ENCODE measurements at places on chromosomes 2 and 18. TPM values are rescaled to one million over a fixed set of nuclear protein-coding genes. Genes with fewer than 3 reads are reported as not detected.
A peak's percentile ranks its signal among the peaks of the same experiment; 100 is the strongest.

The MIB1 gene
- 27.3 TPM for total RNA-seq

DNA sequence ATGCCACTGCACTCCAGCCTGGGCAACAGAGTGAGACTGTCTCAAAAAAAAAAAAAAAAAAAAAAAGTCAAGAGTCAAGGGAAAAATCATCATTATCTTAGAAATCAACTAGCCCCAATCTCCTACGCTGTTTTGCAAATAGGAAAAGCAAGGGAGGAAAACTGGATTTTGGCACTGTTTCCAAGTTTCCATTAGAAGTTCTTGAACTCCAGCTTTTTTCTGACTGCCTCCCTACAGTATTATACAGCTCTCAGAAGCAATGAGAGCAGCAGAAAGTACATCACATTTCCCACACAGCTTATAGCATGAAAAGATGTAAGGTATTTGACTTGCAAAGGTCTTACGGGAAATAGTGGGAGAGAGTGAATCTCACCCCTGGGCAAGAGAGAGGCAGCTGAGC, 127.8 kb downstream of the OSR1 start:
- H3K27ac ChIP-seq = no peak overlapping the region
- no peaks in the 10 kb centered on the region for H3K4me1 ChIP-seq
- H3K36me3 ChIP-seq = no peaks in the 10 kb centered on the region
- H3K4me3 ChIP-seq = no peak overlapping the region
- DNase-seq = no peak
- H3K27me3 ChIP-seq = no peaks in the 10 kb centered on the region

GRCh38 chr18:9951022-9951859, 37.4 kb downstream of the VAPA start:
- peak; percentile 6 for DNase-seq
- no peaks in the 10 kb centered on the region for H3K27me3 ChIP-seq
- H3K4me1 ChIP-seq = peaks cover 4% of the 10 kb centered on the region
- no peak overlapping the region for H3K4me3 ChIP-seq

The VWA3B gene
- not detected for total RNA-seq

- DNase-seq = no peak
- H3K4me3 ChIP-seq = no peak overlapping the region
- no peaks in the 10 kb centered on the region for H3K36me3 ChIP-seq
- H3K27me3 ChIP-seq = no peaks in the 10 kb centered on the region
- H3K4me1 ChIP-seq = peaks cover 6% of the 10 kb centered on the region
Observed at GRCh38 chr18:74694436-74694835, 96.8 kb downstream of the ZNF407 start.

The SLC8A1 gene
- 0.31 TPM for total RNA-seq

DNA sequence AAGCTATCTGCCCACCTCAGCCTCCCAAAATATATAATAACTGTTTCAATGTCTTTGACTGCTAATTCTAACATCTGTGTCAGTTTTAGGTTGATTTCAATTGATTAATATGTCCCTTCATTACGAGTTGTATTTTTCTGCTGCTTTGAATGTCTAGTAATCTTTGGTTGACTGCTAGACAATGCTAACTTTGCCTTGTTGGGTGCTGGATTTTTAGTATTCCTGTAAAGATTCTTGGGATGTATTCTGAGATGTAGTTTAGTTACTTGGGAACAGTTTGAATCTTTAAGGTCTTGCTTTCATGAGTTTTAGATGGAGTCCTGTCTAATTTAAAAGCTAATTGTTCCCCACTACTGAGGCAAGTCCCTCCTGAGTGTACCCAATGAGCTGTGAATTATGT, 114.4 kb downstream of the TFCP2L1 start:
- no peak overlapping the region for H3K27ac ChIP-seq
- H3K4me3 ChIP-seq = no peak overlapping the region
- DNase-seq = no peak
- no peaks in the 10 kb centered on the region for H3K36me3 ChIP-seq
- no peaks in the 10 kb centered on the region for H3K4me1 ChIP-seq

- DNase-seq = no peak
- no peak overlapping the region for H3K4me3 ChIP-seq
- H3K36me3 ChIP-seq = no peaks in the 10 kb centered on the region
- no peaks in the 10 kb centered on the region for H3K4me1 ChIP-seq
- no peak overlapping the region for H3K27ac ChIP-seq
- H3K27me3 ChIP-seq = no peaks in the 10 kb centered on the region
Observed at GRCh38 chr2:215015421-215015820, 123.0 kb downstream of the ABCA12 start.

- no peak overlapping the region for H3K27ac ChIP-seq
- H3K36me3 ChIP-seq = no peaks in the 10 kb centered on the region
- H3K4me1 ChIP-seq = no peaks in the 10 kb centered on the region
- no peaks in the 10 kb centered on the region for H3K27me3 ChIP-seq
- no peak overlapping the region for H3K4me3 ChIP-seq
- DNase-seq = no peak
Observed at GRCh38 chr18:8163286-8163959, 445.8 kb upstream of the RAB12 start.

DNA sequence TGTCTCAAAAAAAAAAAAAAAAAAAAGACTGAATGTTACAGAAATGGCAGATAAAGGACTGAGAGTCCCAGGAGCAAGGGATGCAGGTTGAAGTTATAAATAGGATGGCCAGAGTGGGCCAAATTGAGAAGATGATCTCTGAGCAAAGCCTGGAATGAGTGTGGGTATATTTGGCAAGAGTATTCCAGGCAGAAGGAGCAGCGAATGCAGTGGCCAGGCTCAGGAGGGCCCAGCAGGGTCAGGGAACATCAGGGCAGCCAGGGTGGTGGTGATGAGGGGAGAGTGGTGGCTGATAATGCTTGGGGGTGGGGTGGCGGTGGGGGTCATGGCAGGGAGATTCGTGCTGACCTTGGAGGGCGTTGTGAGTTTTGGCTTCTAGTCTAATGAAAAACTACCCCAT, 141.3 kb upstream of the AGAP1 start:
- no peak overlapping the region for H3K4me3 ChIP-seq
- no peak for DNase-seq
- peaks cover 26% of the 10 kb centered on the region for H3K27me3 ChIP-seq
- H3K36me3 ChIP-seq = no peaks in the 10 kb centered on the region
- H3K27ac ChIP-seq = no peak overlapping the region
- no peaks in the 10 kb centered on the region for H3K4me1 ChIP-seq

The SGO2 gene
- 36.9 TPM for total RNA-seq

DNA sequence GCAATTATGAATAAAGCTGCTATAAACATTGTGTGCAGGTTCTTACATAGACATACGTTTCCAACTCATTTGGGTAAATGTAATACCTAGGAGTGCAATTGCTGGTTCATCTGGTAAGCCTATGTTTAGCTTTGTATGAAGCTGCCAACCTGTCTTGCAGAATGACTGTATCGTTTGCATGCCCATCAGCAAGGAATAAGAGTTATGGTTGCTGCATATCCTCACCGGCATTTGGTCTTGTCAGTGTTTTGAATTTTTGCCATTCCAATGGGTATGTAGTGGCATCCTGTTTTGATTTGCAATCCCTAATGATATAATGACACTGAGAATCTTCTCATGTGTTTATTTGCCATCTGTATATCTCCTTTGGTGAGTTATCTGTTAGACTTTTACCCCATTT, 20.7 kb downstream of the CCDC150 start:
- H3K27ac ChIP-seq = no peak overlapping the region
- no peak overlapping the region for H3K4me3 ChIP-seq
- no peaks in the 10 kb centered on the region for H3K4me1 ChIP-seq
- peaks cover 9% of the 10 kb centered on the region for H3K36me3 ChIP-seq

The SH2D6 gene
- total RNA-seq = 1.2 TPM

DNA sequence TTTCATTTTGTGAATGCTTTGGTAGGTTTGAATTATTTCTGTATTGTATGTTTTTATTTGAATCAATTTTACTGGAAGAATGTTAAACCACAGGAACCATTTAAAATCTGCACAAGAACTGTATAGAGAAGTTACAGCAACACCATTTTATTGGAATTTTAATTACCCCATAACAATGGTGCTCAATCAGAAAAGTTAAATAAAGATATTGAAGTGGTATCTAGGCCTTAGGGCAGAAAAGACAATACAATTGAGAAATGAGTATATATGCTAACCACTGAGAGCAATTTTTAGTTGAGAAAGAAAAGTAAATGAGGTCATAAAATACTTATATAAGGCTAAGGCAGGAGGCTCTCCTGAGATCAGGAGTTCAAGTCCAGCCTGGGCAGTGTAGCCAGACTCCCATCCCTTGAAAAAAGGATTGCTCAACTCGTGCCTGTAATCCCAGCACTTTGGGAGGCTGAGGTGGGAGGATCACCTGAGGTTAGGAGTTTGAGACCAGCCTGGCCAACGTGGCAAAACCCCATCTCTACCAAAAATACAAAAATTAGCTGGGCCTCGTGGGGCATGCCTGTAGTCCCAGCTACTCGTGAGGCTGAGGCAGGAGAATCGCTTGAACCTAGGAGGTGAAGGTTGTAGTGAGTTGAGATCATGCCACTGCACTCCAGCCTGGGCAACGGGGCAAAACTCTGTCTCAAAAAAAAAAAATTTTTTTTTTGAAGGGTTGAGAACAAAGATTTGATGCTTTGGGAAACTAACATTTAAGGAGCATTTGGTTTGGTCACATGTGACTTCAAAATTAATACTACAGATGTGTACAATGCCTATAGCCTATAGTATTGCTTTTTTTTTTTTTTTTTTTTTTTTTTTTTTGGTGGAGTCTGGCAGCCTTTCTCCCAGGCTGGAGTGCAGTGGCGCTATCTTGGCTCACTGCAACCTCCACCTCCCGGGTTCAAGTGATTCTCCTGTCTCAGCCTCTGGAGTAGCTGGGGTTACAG, 212.9 kb upstream of the STON1 start:
- peak overlapping the region; percentile 84 for H3K4me3 ChIP-seq
- no peaks in the 10 kb centered on the region for H3K27me3 ChIP-seq
- H3K4me1 ChIP-seq = peaks cover 41% of the 10 kb centered on the region
- DNase-seq = no peak
